ENCODE measurements at places on chromosomes 13 and 19. TPM values are rescaled to one million over a fixed set of nuclear protein-coding genes. Genes with fewer than 3 reads are reported as not detected.

Gene C19orf38
- total RNA-seq, result 1.3 TPM

Gene B3GLCT
- total RNA-seq, result 5.1 TPM

Gene INSL3
- total RNA-seq, result 4.1 TPM

Gene URAD
- total RNA-seq, result not detected

Gene DPF1
- 1.2 TPM for total RNA-seq
